ENCODE measurements at places on chromosomes 5 and 9.

GRCh38 chr9:136220017-136220729 is 15.2 kb upstream of the LHX3 start:
- no peak for DNase-seq

- no peak for DNase-seq
These were observed 5.3 kb downstream of the FOXE1 start for GRCh38 chr9:97858393-97858713.

- no peak for DNase-seq
These were observed 140.1 kb upstream of the ABCA1 start for GRCh38 chr9:105067895-105068580.

GRCh38 chr5:68918306-68918705 is 175.5 kb upstream of the SLC30A5 start:
- no peak for DNase-seq

DNA sequence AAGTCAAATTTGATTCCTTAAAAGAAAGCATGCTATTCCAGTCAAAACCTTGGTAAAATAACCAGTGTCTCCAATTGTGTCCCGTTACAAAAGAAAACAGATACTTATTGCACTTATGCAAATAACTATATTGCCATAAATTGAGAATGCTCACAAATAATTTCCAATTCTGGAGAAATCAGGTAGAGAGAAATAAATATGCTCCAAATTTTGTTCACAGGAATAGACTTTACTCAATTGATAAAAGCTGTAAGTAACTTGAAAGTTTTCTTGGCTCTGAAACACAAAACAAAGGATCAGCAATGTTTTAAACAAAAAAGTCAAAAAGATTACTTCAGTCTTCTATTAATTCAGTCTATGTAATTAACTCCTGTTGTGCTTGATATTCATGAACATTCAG is 7.8 kb upstream of the DTWD2 start:
- DNase-seq = no peak

- no peak for DNase-seq
These were observed 280.1 kb downstream of the DNAH5 start for GRCh38 chr5:13664377-13664776.

GRCh38 chr5:135332519-135333150 is 66.4 kb downstream of the MACROH2A1 start:
- peak; percentile 71 for DNase-seq

GRCh38 chr5:143755966-143756365 is 56.0 kb upstream of the HMHB1 start:
- no peak for DNase-seq

DNA sequence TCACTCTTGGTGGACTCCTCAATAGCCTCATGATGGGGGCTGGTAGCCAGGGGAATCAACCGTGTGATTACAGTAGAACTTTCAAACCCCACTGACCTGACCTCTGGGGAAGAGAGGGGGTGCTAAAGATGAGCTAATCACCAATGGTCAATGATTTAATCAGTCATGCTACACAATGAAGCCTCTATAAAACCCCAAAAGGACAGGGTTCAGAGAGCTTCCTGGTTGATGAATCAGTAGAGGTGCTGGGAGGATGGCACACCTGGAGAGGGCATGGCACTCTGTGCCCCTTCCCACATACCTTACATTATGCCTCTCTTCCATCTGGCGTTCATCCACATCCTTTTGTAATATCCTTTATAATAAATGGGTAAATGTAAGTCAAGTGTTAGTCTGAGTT is 8.9 kb upstream of the SH3TC2 start:
- DNase-seq = no peak

- no peak for DNase-seq
These were observed 98.7 kb downstream of the CCDC192 start for GRCh38 chr5:127801751-127802476.

GRCh38 chr9:93115486-93116071 is 18.5 kb downstream of the NINJ1 start:
- peak; percentile 5 for DNase-seq

DNA sequence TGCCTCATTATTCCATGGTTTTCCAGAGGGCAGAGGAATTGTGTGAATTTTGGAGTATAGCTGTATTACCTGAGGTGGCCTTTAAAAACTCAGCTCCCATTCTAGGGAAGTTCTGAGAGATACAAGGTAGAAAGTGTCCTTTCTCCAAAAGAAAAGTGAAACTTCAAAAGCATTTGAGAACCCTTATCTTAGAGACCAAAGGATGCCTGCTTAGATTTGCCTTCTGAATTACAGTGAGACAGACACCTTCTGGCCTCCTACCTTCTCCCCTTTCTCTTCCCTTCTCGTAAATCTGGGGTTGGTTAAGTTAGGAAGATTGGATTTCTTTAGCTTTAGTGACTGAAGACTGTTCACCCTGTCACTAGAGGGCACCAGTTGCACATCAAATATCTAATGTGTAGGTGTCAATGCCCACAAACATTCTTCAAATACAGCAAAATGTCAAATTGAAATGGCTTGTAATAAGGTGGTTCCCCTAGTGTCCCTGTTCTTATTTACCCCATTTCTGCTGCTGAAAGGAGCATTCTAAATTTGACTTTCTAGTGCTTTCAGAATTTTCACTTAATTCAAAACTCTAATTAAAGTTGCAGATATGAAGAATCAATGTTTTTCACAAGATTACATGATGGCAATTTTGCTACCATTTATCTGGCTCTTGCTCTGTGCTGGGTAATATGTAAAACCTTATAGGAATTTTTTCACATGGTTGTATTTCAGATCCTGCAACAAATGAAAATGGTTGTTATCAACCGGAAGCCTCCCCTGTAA is 46.7 kb downstream of the PRRC1 start:
- peak; percentile 71 for DNase-seq

DNA sequence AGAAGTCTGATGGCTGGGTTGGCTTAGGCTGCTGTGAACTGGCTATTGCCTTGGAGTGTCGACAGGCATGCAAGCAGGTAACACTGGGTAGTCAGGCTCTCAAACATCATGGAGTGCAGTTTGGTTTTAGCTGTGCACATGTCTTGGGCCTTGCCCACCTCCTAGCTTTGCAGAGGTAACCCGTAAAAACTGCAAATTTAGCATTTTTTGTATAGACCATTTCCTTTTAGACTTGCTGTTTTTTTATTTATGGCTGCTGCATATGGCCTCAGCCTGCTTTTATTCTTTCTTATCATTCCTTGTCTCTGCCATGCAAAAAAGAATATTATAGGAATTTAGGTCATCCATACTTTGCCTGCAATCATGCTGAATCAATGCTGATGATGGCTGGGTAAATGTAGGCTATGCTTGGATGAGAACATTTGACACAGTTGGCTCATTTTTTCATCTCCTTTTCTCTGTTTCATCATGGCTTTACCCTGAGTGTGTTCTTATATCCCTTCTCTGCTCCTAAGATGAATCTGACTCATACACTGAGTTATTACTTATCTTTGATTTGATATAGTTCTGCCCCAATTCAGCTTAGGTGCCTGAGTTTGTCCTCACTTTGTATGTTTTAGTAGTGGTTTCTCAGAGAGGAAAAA is 27.2 kb downstream of the RECK start:
- DNase-seq = no peak

DNA sequence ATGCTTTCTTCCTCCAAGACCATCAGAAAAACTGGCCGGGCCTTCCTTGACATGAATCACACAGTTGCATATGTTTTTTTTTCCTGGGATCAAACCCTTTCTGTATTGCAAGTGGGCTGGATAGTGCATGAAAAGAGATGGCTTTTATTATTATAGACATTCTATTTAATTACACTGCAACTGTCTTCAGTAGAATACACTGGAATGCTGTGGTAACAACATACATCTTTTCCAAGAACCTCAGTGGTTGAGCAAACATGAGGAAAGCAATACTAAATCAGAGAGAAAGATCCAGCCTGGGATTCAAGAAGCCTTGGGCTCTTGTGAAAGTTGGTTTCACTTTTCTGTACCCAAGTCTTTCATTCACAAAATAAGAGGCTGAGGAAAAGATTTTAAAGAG is 193.0 kb downstream of the DMAC1 start:
- no peak for DNase-seq

DNA sequence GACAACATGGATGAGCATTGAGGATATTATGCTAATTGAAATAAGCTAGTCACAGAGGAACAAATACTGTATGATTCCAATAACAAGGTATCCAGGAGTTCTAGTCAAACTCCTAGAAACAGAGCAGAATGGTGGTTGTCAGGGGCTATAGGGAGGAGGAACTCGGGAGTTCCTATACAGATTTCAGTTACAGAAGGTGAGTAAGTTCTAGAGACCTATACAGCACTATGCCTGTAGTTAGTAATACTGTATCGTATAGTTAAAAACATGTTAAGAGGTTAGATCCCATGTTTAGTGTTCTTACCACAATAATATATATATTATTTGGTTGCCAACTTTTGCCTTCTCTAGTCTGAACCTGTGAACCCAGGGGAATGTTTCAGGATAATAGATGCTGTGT is 7.9 kb upstream of the OXCT1 start:
- no peak for DNase-seq

DNA sequence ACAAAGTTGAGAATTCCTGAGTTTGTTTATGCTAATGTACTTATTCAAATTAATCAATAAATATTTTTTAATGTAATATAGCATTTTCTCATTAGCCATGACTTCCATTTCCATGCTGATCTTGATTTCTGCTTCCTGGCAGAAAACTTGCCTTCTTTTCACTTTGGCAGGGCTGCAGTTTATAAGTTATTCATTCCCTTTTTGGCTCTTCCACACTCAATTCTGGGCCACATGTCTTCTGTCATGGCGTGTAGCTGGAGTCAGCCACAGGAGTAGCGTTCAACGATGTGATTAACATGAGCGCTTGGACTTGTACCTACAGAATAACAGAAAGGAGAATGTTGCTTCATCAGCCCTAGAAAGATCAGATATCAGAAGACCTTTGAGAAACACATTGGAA is 172.9 kb downstream of the CFAP90 start:
- DNase-seq = no peak

GRCh38 chr5:157477814-157478494 is 17.9 kb downstream of the NIPAL4 start:
- no peak for DNase-seq

DNA sequence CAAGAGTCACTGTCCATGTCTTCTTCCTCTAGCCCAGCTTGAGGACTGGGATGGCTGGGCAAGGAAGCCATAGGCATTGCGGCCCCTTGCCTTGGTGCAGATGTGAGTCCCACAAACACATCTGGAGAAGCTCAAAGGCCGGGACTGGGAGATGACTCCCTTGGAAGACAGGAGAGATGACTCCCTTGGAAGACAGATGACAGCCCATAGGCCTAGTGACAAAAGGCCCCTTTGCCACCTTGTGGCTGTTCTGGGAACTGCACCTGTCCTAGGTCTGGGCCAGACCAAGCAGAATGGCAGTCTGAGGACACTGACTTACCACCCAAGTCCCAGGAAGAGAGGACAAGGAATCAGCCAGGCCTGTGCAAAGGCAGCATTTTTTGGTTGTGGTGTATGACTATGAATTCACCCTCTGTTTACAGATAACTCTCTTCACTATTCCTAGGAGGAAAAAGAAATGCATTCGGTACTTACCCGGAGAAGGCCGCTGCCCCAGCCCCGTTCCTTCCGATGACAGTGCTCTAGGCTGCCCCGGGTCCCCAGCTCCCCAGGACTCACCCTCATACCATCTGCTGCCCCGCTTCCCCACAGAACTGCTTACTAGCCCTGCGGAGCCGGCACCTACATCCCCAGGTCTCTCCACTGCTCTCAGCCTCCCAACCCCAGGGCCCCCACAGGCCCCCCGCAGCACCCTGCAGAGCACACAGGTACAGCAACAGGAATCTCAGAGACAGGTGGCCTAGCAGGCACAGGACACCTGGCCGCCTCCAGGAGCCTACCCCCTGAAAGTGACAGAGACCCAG is 30.8 kb downstream of the SKP1 start:
- DNase-seq = peak; percentile 88

- DNase-seq = peak; percentile 62
These were observed 1468.0 kb downstream of the FOXD4L5 start for GRCh38 chr9:63816751-63817621.

- DNase-seq = no peak
These were observed 285.0 kb downstream of the EFNA5 start for GRCh38 chr5:107385708-107386107.

Data from Caco-2 (cell line).